Activated naive CD8-positive, alpha-beta T cell treated with anti-CD3 and anti-CD28 coated beads, Interleukin-2, amount 10 ng/mL, durations not matched to agents 7 days and 5 days (primary cell): ENCODE measurements at places on chromosomes 7 and 10. TPM values are rescaled to one million over a fixed set of nuclear protein-coding genes. Genes with fewer than 3 reads are reported as not detected.

GRCh38 chr10:18866852-18867251, 181.7 kb upstream of the MALRD1 start:
- DNase-seq, result no peak

DNA sequence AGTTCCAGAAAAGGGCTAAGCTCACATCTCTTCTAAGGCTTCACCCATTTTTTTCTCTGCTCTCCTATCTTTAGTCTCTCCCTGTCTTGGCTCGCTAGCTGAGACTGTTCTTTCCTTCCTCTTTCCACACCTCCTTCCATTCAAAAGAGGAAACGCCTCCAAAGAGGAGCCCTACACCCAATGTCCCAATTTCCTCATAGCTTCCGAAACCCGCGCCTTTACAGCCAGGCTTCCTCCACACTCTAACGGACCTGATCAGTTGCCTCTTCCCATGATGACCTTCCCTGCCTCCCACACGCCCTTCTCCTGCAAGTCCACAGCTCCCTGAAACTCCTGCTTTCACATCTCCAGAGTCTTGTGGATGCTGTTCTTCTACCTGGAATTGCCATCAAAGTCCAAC, 71.7 kb downstream of the COBL start:
- no peak for DNase-seq

DNA sequence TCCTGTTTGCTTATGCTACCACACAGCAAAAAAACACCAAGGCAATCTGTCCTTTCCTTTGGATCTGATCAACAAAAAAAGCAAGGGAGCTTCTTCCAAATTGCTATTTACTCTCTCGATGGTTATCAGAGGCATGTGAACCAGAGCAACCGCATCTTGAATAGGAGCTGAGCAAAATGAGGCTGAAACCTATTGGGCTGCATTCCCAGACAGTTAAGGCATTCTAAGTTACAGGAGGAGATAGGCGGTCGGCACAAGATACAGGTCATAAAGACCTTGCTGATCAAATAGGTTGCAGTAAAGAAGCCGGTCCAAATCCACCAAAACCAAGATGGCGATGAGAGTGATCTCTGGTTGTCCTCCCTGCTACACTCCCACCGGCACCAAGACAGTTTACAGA, 76.8 kb upstream of the FRMD4A start:
- no peak for DNase-seq

GRCh38 chr10:26336979-26337378, 101.2 kb upstream of the APBB1IP start:
- DNase-seq, result no peak

DNA sequence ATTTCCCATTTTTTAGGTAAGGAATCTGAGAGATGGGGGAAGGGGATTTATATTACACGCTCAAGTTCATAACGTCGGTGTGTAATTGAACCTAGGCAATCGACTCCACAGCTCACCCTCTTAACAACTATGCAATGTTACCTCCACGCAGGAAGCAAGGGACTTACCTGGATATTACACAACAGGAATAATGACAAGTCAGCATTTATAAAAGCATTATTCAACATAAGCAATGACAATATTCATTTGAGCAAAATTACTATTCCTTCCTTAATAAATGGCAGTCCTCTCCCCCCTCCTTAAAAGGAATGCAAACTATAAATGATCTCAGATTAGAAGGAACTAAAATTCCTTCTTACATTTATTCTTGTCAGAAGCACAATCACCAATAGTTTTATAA, 104.0 kb downstream of the PCLO start:
- DNase-seq, result no peak

DNA sequence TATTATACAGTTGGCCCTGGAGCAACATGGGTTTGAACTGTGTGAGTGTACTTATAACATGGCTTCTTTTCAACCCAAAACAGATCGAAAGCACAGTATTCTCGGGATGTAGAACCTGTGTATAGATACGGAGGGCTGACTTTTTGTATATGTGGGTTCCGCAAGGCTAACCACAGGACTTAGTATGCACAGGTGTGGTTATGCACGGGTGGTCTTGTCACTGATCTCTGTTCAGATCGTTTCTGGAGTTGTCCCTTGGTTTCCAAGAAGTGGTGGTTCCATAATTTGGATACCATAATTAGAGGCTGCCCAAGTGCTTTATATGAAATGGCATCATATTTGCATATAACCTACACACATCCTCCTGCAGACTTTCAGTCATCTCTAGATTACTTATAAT, 10.9 kb upstream of the BHLHA15 start:
- DNase-seq, result no peak

DNA sequence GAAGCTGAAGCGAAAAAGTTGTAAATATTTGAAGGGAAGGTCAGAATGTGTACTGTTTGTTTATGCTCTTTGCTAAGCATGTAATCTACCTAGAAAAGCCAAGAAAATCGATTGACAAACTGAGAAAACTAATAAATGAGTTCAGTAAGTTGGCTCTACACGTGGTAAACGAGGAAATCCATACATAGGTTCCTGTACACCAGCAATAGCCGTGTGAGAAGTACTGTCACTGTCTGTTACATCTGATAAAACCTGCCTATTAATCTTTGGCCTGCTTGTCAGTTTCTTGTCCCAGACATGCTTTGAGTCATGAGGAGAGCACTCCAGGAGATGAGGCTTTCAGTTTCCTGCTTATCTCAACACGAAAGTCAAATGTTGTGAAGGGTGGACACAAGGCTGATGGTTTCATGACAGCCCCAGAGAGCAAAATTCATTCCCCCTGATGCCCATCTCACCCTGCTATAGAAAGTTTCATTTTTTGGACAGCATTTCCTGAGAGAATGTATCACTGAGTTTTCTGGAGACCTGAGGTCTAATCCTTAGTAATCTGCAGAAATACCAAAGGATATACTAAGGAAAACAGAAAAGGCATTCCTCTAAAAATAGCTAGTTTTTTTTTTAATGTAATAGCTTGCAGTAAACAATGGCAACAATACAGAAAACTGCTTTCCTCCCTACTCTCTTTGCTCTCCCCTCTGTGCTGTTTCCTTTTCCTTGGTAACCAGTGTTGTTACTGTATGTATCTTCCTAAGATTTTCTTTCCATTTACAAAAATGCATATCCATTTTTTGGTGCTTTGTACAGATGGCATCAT, 18.8 kb downstream of the BMPR1A start:
- no peak for DNase-seq

- no peak for DNase-seq
These were observed 61.0 kb downstream of the MET start for GRCh38 chr7:116732788-116733694.

DNA sequence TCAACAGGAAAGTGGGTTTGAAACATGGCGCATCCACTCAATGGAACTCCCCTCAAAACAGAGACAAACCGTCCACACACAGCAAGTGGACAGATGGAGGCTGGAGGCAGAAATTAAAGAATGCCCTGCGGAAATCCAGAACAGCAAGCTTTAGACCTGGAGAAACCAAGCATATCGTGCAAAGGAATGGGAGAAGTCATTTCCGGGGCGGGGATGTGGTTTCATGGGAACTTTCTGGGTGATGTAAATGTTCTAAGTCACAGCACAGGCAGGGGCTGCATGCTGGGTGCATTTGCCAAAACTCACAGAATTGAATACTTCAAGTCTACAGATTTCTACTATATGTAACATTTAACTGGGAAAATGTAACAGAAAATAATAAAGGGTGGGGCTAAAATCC, 213.0 kb downstream of the PTPRN2 start:
- DNase-seq, result no peak

GRCh38 chr7:88233828-88234227, 14.0 kb upstream of the SRI start:
- no peak for DNase-seq

DNA sequence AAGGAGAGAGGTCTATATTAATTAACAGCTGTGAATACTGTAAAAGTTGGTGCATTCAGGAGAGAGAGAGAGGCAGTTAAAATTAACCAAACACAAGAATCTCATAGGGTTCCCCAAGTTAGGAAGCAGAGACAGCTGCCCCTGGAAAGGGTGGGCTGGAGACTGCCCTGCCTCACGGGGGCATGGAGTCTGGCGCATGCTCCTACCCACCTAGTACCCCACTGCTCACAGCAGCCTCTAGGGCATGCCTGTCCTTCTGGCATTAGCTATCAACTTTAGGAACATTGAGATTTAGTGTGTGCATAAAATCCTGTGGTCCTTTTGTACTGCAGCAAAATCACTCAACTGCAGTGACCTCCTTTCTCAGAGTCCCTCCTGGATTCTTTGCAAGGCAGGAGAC, 710.1 kb downstream of the SORCS3 start:
- DNase-seq, result no peak

GRCh38 chr7:130409067-130409711, 28.9 kb downstream of the CPA1 start:
- no peak for DNase-seq

- DNase-seq, result no peak
These were observed 125.7 kb downstream of the ZMYND11 start for GRCh38 chr10:260819-261429.

- no peak for DNase-seq
These were observed 32.2 kb downstream of the IQUB start for GRCh38 chr7:123502201-123502600.

DNA sequence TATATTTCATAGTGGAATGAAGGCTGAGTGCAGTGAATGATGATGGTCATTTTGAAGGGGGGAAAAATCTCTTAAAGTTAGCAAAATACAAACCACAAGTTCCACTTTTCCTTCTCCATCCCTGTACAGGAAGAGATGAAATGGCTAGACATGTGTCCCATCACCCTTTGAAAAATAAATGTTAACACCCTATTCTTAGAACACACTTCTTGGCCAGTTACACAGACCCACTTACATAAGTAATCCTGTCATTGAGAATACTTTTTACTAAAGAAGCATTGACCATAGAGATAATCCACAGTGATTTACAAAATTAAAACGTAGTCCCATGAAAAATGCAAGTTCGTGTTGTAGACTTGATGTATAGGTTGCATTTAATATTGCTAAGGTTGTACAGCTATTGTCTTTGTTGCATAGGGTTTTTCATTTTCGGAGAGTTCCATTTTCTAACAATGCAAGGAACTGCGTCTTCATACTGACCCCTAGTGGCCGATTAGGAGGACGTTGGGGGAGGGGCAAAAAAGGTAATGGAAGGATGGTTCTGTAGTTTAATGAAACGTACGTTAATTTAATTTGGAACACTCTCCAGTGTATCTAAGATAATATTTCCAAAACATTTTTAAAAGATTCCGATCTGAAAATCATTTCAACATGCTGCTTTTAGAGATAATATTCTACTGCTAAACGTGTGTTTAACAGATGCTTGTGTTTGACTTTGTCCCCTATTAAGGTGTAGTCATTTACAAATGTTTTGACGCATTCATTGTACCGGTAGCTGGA, 60.9 kb downstream of the ARMC3 start:
- DNase-seq, result peak; percentile 40

NRG3 gene
- total RNA-seq, result not detected

RAMP3 gene
- total RNA-seq, result not detected

PON3 gene
- not detected for total RNA-seq

AKR1D1 gene
- total RNA-seq, result not detected

PILRA gene
- 4.1 TPM for total RNA-seq

SEMA3A gene
- 3.3 TPM for total RNA-seq

ICA1 gene
- total RNA-seq, result 0.91 TPM

TET1 gene
- 3.8 TPM for total RNA-seq

SERPINE1 gene
- total RNA-seq, result 0.51 TPM

PON1 gene
- total RNA-seq, result not detected

ADAMTS14 gene
- total RNA-seq, result not detected

MRLN gene
- total RNA-seq, result not detected

CCT6A gene
- 102 TPM for total RNA-seq

PRSS1 gene
- total RNA-seq, result not detected
